ENCODE measurements at places on chromosomes 4 and X.

DNA sequence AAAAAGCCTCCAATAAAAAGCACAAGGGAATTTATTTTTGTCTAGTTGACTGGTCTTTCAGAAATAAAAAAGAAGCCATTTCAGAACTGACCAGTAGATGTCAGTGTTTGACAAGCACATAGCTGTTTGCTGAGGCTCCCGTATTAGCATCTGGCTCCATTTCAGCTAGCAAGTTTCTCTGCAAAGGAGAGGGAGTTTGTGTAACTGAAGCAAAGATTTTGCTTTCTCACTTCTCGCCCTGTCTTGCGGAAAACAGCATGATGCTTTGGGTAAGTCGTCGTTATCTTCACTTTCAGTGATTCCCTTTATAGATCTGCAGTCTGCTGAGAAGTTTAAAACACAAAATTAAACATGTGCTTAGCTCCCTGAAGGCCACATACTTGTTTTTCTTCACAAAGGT, 85.5 kb downstream of the CT47B1 start:
- peaks cover 4% of the 10 kb centered on the region for H3K27me3 ChIP-seq
- H3K36me3 ChIP-seq, result no peaks in the 10 kb centered on the region
- DNase-seq, result peak; percentile 9
- no peak overlapping the region for H3K27ac ChIP-seq
- no peak overlapping the region for H3K4me3 ChIP-seq

DNA sequence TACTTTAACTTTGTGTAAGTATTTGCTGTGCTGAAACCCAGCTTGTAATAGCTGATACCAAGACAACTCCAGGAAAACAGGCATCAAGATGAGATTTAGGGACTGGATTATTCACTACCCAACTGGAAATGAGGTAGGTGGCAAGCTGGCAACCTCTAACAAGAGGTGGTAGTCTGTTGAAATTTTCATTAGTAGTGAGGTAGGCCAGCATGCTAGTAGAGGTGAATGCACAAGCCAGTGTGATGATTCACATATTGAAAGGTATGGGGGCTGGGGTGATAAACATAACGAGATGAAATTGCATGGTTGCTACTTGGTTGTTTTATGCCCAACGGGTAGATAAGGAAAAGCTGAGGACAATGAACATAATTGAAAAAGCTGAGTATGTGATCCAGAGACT, 8.5 kb upstream of the TMPRSS11D start:
- no peak overlapping the region for H3K4me3 ChIP-seq
- H3K27me3 ChIP-seq, result no peaks in the 10 kb centered on the region
- no peaks in the 10 kb centered on the region for H3K36me3 ChIP-seq
- DNase-seq, result no peak
- H3K4me1 ChIP-seq, result no peaks in the 10 kb centered on the region
- no peak overlapping the region for H3K27ac ChIP-seq

DNA sequence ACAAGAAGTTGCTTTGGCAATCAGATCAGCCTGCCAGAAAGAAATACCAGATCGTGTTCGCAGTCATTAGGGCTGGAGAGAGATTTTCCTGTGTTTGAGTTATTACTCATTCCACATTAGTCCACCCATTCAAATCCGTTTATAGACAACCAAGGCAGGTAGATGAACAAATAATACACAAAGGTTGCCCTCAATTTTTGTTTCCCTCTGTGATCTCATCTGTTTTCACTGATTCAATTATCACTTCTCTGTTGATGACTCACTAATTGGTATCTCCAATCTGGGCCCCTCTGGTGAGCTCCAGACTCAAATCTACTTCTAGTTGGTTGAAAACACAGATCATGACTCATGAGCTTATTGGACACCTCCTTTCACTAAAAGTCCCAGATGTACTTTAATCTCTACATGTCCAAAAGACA, 54.5 kb downstream of the CHM start:
- H3K4me3 ChIP-seq, result no peak overlapping the region
- H3K27ac ChIP-seq, result no peak overlapping the region
- no peaks in the 10 kb centered on the region for H3K27me3 ChIP-seq
- no peak for DNase-seq
- no peaks in the 10 kb centered on the region for H3K36me3 ChIP-seq
- peaks cover 4% of the 10 kb centered on the region for H3K4me1 ChIP-seq

DNA sequence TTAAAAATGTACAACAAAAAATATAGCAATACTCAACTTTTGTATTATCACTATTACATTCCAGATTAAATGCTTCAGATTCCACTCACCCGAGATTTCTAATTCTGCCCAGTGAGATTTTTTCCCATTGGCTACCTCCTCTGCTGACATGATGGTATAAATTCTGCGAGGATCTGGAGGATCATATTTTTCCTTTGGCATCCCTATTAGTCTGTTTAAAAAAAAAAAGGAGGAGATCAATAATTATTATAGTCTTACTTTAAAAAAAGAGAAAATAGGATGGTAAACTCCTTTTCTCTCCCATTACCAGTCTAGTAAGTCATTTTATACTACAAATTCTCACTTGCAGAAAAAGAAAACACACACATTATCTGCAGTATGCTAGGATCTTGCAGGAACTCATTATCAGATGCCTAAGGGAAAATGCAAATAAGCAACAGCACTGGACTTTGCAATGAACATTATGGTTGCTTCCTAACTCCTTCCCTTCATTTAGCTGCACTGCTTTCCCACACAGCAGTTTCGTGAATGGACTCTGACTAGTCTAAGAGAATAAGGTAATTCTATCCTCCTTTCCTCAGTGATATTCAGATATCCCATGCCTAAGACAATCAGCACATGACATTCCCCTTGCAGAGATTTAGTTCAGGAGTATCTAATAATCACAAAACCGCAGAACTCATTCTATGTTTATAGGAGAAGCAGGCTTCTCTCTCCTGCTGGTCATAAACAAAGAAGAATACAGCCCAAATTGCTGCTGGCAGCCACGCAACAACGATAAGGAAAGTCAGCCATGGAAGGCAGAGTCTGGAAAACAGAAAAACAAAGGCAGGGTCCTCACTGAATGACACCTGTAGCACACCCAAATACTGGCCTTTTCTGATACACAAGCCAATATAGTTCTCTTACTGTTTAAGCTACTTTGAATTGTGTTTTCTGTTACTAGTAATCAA, 42.7 kb downstream of the CNOT6L start:
- H3K4me1 ChIP-seq, result no peaks in the 10 kb centered on the region
- no peak for DNase-seq
- no peak overlapping the region for H3K4me3 ChIP-seq

DNA sequence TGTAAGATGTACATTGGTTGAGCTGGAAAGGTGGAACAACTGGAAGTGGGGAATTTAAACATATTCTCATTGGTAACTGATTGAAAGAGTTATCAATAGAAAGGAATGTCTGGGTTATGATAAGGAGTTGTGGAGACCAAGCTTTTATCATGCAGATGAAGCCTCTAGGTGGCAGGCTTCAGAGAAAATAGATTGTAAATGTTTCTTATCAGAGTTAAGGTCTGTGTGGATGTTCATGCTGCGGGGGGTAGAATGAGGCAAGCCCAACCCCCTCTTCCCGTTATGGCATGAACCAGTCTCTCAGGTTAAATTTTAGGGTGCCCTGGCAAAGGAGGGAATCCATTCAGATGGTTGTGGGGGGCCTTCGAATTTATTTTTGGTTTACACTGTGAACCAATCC, 16.0 kb downstream of the ARSD start:
- DNase-seq, result no peak
- no peaks in the 10 kb centered on the region for H3K27me3 ChIP-seq
- H3K36me3 ChIP-seq, result peaks cover 11% of the 10 kb centered on the region
- no peak overlapping the region for H3K4me3 ChIP-seq

GRCh38 chr4:156619154-156619934, 352.3 kb downstream of the PDGFC start:
- H3K4me1 ChIP-seq, result no peaks in the 10 kb centered on the region
- H3K27me3 ChIP-seq, result no peaks in the 10 kb centered on the region
- no peak overlapping the region for H3K4me3 ChIP-seq
- H3K27ac ChIP-seq, result no peak overlapping the region
- no peaks in the 10 kb centered on the region for H3K36me3 ChIP-seq

Data from endothelial cell (in vitro differentiated cells).